ENCODE measurements at places on chromosomes 13 and 19.

DNA sequence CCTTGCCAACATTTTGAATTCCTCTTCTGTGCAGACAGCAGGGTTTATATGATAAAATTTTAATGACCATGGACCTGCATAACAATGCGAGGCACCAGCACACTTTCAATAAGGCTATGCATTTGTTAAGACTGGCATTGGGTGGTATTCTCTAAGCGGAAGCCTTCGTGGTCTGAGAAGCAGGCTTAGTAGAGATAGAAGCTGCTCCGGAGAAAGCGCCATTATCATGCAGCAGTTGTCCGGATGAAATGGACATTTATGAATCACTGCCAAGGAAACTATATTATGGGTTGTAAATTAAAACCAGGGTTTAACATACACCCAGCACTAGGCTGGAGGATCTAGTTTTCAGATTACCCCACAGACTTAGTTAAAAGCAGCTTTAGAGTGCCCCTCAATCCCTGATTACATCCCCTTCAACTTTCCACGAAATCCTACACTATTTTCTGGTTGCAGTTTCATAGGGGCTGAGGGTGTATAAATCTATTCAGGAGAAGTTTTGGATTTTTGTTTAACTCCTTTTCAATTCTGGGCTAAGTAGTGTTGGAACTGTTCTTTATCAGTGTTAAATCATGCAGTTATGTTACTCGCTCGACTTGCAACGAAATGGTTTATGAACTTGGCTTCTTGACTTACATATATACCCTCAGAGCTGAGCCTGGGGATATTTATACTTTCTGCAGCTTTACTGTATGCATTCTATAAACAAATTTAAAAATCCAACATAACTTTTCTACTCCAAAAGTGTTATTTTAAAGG, 193.3 kb downstream of the PCDH9 start:
- no peak for DNase-seq

DNA sequence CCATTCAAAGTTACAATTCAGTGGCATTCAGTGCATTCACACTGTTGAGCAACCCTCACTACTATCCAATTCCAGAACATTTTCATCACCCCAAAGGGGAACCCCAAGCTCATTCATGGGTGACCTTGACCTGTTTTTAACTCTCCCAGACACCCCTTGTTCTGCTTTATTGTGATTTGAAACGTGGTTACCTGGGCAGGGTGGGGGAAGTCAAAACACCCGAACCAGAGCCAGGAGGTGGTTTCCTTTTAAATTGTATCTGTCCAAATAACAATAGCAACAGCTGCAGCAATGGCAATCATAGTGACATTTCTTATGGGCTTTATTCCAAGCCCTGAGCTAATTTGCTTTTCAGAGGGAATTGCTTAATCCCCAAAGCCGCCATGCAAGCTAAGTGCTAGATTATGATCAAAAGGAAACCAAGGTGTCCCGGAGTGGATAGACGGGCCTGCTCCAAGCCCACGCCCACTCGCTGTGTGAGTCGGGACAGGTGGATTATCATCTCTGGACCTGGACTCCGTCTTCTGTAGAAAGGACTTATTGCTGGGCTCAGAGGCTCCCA, 6.1 kb downstream of the PTGIR start:
- no peak for DNase-seq

DNA sequence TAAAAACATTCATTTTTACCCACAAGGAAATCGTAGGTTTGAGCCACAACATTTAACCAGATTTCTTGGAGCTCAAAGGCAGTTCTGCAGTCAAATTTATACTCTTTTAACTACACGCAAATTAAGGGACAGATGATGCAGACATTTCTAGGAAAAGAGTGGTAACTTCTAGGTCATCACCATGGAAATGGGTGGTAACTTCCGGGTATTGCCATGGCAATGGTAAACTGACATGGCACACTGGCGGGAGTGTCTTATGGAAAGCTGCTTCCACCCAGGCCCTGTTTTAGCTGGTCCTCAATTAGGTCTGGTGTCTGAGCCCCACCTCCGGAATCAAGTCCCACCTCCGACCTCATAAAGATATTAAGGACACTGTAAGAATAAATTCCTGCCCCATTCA, 10.4 kb upstream of the LYPD5 start:
- DNase-seq = no peak

- no peak for DNase-seq
Observed at GRCh38 chr19:8241646-8242045, 32.5 kb downstream of the CERS4 start.

- DNase-seq = no peak
Observed at GRCh38 chr19:18893587-18894253, 2.2 kb downstream of the CERS1 start.

- no peak for DNase-seq
Observed at GRCh38 chr19:40191836-40192646, 815 bp downstream of the MAP3K10 start.

Measured in iPS DF 19.7 (cell line).